ENCODE measurements at places on chromosomes 13 and 19. TPM values are rescaled to one million over a fixed set of nuclear protein-coding genes. Genes with fewer than 3 reads are reported as not detected.

Gene GDF15
- polyA plus RNA-seq: 5.5 TPM

Gene UNC13A
- polyA plus RNA-seq: 0.38 TPM

Gene WIZ
- 33.1 TPM for polyA plus RNA-seq

Gene TUBGCP3
- polyA plus RNA-seq: 40.3 TPM

Gene SMIM44
- 0.28 TPM for polyA plus RNA-seq

Gene POMP
- 73.0 TPM for polyA plus RNA-seq

Gene TEX26
- polyA plus RNA-seq: 0.70 TPM

Gene INSR
- 30.2 TPM for polyA plus RNA-seq

Gene NLRP4
- not detected for polyA plus RNA-seq

Gene ADPRHL1
- 3.1 TPM for polyA plus RNA-seq

Gene DAND5
- polyA plus RNA-seq: 0.08 TPM

Gene IER2
- 82.0 TPM for polyA plus RNA-seq

Gene PLK5
- 0.44 TPM for polyA plus RNA-seq

Gene FGF21
- not detected for polyA plus RNA-seq

Gene STOML3
- 0.06 TPM for polyA plus RNA-seq

Gene PSG2
- polyA plus RNA-seq: not detected

Gene ATP7B
- 17.2 TPM for polyA plus RNA-seq

Gene C19orf18
- polyA plus RNA-seq: 1.7 TPM

Gene TMED1
- 52.3 TPM for polyA plus RNA-seq

Gene PSPN
- polyA plus RNA-seq: 2.7 TPM

Gene CPB2
- polyA plus RNA-seq: 1.8 TPM

Gene SHISA7
- 0.25 TPM for polyA plus RNA-seq

Gene ZNF525
- 9.4 TPM for polyA plus RNA-seq

Gene CCDC194
- polyA plus RNA-seq: 0.83 TPM

Gene TMEM59L
- polyA plus RNA-seq: 3.8 TPM

Gene CGB5
- not detected for polyA plus RNA-seq

Gene HCST
- polyA plus RNA-seq: 3.5 TPM

Gene FLT3LG
- 4.0 TPM for polyA plus RNA-seq

Gene FUT1
- 3.1 TPM for polyA plus RNA-seq

Gene NANOS3
- polyA plus RNA-seq: 1.7 TPM

Gene MATK
- 1.6 TPM for polyA plus RNA-seq

Gene CD37
- 36.9 TPM for polyA plus RNA-seq

Gene RETN
- polyA plus RNA-seq: 2.7 TPM

Gene DHPS
- polyA plus RNA-seq: 97.6 TPM

Gene ZNF628
- polyA plus RNA-seq: 4.9 TPM

Gene LILRA1
- polyA plus RNA-seq: 0.48 TPM

Gene TIMM50
- 71.6 TPM for polyA plus RNA-seq

Gene CERS1
- 8.1 TPM for polyA plus RNA-seq

Gene OR7A5
- polyA plus RNA-seq: not detected

Gene KIR3DL1
- not detected for polyA plus RNA-seq

Gene GJB2
- 4.0 TPM for polyA plus RNA-seq

All from left renal cortex interstitium (tissue), 4 donors.